ENCODE measurements at places on chromosomes 1 and 21.

GRCh38 chr1:79155991-79156390 lies 149.5 kb upstream of the ADGRL4 start:
- no peak for DNase-seq

GRCh38 chr1:164863056-164863455 lies 304.1 kb downstream of the PBX1 start:
- DNase-seq, result no peak

- DNase-seq, result no peak
Measured at GRCh38 chr1:9481048-9481447, 58.2 kb upstream of the SLC25A33 start.

- no peak for DNase-seq
Measured at GRCh38 chr1:222820171-222820712, 5.4 kb downstream of the DISP1 start.

DNA sequence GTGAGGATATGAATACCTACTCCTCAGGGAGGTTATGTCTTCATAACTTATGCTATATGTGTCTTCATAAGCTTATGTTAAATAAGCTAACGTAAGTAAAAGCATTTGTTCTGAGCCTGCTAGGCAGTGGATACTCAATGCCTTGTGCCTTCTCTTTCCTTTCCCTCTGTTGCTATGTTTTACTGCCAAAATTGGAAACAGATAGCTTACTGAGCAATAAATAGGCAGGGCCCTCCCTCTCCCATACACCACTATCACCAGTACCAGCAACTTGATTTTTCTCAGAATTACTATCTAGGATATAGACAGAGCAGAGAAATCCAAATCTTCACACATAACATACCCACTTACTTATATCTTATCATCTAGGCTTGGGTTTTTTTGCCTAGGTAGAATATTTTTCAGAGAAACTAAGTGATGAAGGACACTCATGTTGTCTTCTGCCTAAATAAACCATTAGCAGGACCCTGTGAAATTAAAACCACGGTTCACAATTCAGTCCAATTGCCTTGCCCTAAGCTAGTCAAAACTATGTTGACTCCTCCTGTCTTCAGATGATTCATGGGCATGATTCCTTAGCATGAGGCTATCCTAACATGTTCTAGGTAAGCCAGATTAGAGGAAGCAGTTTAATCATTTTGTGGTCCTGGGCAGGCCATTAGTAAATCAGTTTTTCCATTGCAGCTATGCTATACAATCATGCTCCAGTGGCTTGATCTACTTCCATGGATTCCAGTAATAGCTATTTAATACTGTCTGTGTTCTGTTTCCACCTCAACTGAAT lies 15.9 kb upstream of the LRRC8C start:
- DNase-seq, result no peak

- DNase-seq, result no peak
Measured at GRCh38 chr1:187313115-187313514, 484.4 kb downstream of the PLA2G4A start.

GRCh38 chr1:229984310-229984991 lies 82.6 kb upstream of the GALNT2 start:
- no peak for DNase-seq

DNA sequence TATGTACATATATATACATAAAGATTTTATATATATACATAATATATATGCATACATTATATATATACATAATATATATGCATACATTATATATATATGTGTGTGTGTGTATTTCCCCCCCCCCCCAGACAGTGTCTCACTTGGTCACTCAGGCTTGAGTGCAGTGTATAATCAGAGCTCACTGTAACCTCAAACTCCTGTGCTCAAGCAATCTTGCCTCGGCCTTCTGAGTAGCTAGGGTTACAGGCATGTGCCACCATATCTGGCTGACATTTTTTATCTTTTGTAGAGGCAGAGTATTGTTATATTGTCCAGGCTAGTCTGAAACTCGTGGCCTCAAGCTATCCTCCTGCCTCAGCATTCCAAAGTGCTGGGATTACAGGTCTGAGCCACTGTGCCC lies 9.0 kb upstream of the FUBP1 start:
- DNase-seq, result no peak

GRCh38 chr1:224815647-224816046 lies 113.8 kb upstream of the DNAH14 start:
- no peak for DNase-seq

DNA sequence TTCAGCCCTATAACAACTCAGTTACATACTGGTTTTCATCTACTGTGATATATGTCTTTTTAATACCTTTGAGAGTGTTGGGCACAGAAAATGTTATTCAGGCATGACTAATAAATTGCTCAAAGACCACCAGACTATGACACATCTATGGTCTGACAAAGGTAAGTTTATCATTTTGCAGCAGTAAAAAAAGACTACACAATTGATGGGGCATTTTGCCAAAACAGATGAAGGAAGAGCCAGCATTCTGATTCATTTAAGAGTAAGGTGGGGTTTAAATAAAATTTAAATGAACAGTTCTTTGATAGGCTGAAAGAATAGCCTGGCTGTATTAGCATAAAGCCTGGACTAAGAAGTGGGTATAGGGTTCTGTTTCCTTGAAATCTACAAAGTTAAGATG lies 8.8 kb upstream of the RNPC3 start:
- DNase-seq, result no peak

DNA sequence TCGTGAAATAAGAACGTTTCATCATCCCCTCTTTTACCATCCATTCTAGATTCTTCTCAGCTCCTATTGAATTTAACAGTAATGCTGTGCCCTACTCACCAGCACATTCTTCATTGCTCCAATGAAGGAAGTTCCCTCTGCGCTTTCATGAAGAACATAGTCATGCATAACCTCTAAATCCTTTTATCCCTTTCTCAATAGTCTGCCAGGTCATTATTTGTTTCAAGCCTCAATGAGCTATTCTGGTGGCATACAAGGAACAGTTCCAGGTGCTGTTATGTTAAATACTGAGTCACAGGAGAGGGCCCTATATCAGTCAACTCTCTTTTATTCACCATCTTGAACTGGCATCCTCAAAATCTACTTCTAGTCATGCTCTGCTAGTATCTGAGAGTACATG lies 381.0 kb downstream of the GPATCH2 start:
- DNase-seq, result no peak

GRCh38 chr1:10257851-10258250 lies 47.5 kb downstream of the KIF1B start:
- no peak for DNase-seq

- no peak for DNase-seq
Measured at GRCh38 chr1:227174164-227174563, 144.1 kb downstream of the CDC42BPA start.

GRCh38 chr1:193542690-193543089 lies 356.3 kb upstream of the B3GALT2 start:
- DNase-seq, result no peak

DNA sequence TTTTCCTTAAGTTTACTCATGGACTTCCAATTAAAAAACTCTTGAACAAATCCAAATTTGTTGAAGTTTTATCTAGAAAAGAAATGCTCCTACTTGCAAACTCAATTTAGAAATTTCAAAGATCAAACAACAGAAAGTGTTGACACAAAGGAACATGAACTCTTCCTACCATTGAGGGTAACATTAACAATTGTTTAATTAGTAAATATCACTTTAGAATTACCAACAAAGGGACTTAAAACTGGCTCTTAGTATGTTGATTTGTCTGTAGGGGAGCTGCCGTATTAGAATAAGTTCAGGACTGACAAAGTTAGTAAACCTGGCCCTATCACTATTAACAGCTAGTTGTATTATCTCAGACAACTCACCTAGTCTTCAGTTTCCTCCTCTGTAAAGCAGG lies 57.9 kb downstream of the CCDC18 start:
- no peak for DNase-seq

DNA sequence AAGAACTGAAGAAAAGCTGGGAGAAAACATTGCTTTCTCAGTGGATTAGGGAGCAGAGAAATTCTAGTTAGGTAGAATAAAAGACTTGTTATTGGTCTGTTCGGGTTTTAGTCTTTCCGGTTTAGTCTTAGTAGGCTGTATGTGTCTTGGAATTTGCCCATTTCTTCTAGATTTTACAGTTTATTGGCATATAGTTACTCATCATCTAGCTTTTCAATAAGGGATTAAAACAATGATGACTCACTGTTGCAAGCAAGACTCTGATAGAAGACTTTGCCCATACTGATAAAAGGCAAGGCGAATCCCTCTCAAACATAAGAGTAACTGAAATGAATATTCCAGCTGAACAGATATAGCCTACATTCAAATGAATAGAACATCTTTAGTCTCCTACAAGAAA lies 62.3 kb downstream of the GPR137B start:
- no peak for DNase-seq

DNA sequence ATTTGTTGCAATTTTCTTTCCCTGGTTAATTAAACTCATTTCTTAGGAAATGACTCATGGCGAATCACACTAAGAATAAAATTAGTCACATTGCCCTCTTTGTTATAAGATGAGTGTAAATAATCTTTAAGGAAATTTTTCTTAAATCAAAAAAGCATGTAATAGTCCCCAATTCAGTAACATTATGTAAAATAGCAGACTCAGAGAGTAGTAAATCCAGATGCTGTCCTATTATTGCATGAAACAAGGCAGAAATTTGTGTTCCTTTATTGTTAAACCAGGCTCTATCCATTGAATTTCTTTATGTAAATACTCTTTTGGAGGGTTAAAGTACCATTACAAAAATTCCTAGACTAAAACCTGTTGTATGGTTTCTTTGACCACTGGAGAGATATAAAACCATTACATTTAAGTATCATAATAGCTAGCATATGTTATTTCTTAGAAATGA lies 154.5 kb upstream of the C1orf87 start:
- DNase-seq, result no peak

- no peak for DNase-seq
Measured at GRCh38 chr1:237031480-237031879, 10.5 kb upstream of the RYR2 start.

GRCh38 chr21:32413015-32413504 lies 554 bp downstream of the EVA1C start:
- DNase-seq, result no peak

DNA sequence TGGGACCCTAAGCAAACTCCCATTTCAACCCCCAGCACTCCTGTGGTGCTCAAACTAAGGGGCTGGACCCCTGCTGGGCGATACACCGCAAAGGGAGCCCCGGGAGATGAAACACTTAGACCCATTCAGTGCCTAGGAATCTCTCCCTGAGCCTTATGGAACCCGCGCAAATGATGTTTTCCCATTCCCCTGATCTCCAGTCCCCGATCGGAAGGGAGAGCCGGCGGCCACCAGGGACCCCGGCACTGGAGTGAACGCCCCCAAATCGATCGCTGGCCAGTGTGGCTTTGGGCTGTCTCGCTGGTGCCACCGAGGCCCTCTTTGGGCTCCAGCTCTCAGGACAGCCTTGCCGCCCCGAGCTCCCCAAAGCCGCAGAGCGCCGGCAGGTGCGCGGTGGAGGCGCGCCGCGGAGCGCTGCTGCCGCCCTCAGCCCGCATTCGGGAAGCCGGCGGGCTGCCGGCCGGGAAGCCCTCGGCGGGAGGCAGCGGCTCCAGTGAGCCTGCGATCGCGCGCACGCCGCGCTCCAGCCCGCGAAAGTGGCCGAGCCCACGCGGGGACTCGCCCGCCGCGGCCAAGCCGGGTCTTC lies 1.1 kb downstream of the PLXNA2 start:
- no peak for DNase-seq

GRCh38 chr1:13823126-13823880 lies 123.3 kb downstream of the PRDM2 start:
- no peak for DNase-seq

GRCh38 chr1:96968541-96968940 lies 247.0 kb downstream of the PTBP2 start:
- no peak for DNase-seq

DNA sequence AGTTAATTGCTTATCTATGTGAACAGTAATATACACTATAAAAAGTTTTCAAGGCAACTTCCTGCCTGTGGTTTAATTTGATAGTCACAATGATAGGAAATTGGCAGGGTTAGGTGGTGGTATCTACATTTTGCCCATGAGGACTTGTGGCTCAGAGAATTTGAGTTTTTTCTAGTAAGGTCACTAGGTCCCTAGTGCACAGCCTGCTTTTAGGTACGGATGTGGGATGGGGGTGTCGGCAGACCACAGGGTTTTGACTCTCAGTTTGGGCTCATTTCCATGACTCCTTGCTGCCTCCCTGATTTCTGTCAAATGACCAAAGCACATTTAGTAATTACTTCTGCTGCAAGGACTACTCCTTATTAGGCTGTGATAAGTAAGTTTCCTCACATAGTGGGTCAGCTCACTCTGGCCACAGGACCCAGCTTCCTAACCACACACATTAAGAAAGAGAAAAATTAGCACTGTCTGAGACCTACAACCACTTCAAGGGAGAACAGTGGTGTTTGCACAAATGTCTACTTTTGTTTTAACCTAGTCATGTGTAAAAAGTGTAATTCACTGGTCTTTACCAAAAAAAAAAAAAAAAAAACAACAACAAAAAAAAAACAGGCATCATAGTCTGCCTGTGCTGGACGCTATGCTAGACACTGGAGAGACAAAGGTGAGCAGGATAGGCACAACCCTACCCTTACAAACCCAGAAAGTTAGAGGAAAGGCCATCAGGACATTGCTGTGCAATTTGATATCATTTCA lies 43.7 kb downstream of the MRPL39 start:
- peak; percentile 62 for DNase-seq

DNA sequence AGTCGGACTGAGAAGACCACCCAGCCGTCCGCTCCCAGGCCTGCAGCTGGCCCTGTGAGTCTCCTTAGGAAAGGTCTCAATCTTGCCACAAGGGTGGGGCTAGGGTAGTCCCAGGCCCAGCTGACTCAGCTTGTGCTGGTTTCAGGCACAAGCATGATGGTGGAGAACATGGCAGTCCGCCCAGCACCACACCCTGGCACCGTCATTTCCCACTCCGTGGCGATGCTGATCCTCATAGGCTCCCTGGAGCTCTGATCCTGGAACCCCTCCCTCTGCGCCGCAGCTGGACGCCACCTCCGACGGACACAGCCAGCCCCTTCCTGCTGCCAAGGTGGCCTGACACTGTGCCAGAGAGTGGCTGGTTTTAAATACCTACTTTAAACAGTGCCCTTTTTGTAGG lies 10.7 kb downstream of the TMEM81 start:
- DNase-seq, result no peak

GRCh38 chr1:203450001-203450400 lies 25.6 kb upstream of the PRELP start:
- DNase-seq, result no peak

- no peak for DNase-seq
Measured at GRCh38 chr1:177983077-177983476, 13.2 kb upstream of the SEC16B start.

DNA sequence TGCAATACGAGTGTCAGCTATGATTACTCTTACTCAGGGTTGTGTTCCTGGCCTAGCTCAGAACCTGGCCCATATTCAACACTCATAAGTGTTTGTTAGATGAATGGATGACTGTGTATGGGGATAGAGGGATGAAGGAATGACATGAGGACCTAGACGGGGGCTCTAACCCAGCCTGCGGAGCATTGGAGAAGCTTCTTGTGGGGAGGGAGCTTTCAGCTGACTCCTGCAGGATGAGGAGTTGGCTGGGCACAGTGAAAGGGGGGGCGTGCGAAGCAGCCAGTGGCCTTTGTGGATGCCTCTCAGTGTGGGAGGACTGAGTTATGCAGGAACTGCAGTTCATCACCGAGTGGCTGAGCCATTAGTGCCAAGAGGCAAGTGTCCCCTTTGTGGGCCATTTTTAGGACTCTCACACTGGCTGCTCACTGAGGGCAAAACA lies 1.2 kb upstream of the EXTL1 start:
- no peak for DNase-seq

Data from activated naive CD4-positive, alpha-beta T cell treated with Interleukin-2 at 50 U/mL for 16 hours (primary cell).